GM03348 (cell line): ENCODE measurements at places on chromosomes 16 and 17.

- DNase-seq = peak; percentile 33
Measured at GRCh38 chr17:75927286-75927922, 13.4 kb downstream of the FBF1 start.

- DNase-seq = no peak
Measured at GRCh38 chr17:82097919-82098168, 192 bp downstream of the FASN start.

GRCh38 chr16:88393571-88393970 is 10.8 kb downstream of the ZNF469 start:
- no peak for DNase-seq

DNA sequence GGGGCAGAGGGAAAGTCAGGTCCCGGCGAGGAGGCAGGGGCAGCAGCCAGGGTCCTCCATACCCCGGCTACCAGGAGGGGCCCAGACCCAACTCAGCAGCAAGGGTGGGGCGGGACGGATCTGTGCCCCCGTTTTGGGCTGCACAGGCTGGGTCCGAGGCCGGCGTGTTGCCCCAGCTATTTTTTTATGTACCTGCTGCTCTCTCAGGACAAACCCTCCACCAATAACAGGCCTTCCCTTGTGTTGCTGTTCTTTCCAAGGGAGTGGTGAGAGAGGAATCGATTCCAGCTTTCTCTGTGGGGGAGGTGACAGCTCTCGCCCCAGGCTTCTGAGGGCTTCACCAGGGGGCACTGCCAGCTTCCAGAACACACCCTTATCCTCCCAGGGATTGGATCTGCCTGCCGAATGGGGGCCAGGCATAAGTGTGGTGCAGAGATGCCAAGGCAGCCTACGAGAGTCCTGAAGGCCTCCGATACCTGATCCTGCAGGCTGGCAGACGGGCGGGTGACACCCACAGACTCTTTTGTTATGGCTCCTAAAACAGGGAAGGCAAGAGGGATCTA is 22.3 kb downstream of the RTN4RL1 start:
- no peak for DNase-seq

DNA sequence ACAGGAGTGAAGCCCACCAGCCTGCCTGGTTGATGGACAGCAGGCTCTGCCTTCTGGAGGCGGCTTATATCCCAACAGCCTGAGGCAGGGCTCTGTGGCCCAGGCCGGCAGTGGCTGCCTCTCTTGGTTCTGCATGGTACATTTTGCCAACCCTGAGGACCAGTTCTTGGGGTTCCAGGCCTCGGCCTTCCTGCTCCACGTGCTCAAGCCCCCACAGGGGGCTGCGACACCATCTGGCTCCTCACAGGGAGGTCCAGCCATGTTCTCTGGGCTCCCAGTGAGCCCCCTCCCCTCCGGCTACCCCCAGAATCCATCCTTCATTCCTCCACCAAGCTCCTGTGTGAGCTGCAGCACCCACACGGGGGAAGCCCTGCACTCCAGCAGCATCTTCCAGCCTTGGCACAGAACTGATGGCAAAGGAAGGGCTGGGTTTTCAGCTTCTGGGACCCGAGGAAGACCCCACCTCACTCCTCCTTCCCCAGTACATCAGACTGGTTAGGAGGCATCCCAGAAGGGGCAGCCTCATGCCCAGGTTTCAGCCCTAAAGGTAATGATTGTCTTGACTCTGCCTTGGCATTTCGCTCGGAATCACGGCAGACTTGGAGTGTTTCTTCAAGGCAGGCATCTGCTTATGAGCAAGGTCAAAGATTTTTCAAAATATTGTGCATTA is 231.2 kb downstream of the CPPED1 start:
- no peak for DNase-seq

- no peak for DNase-seq
Measured at GRCh38 chr16:85291302-85292148, 179.3 kb upstream of the CIBAR2 start.

- DNase-seq = no peak
Measured at GRCh38 chr17:17671369-17672129, 9.7 kb upstream of the RAI1 start.

DNA sequence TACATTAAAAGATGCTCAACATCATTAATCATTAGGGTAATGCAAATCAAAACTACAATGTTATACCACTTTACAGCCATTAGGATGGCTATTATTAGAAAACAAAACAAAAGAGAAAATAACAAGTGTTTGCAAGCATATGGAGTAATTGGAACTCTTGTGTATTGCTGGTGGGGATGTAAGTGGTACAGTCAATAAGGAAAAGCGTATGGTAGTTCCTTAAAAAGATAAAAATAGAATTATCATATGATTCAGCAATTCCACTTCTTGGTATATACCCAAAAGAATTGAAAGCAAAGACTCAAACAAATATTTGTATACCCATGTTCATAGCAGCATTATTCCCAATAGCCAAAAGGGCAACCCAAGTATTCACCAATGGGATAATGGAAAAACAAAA is 1.4 kb upstream of the CAPNS2 start:
- DNase-seq = no peak

GRCh38 chr16:57444711-57445110 is 2.5 kb downstream of the CIAPIN1 start:
- DNase-seq = peak; percentile 62
